Activated naive CD8-positive, alpha-beta T cell treated with anti-CD3 and anti-CD28 coated beads, Interleukin-2, amount 10 ng/mL, durations not matched to agents 7 days and 5 days (primary cell): ENCODE measurements at places on chromosomes 11 and 22. TPM values are rescaled to one million over a fixed set of nuclear protein-coding genes. Genes with fewer than 3 reads are reported as not detected.

DNA sequence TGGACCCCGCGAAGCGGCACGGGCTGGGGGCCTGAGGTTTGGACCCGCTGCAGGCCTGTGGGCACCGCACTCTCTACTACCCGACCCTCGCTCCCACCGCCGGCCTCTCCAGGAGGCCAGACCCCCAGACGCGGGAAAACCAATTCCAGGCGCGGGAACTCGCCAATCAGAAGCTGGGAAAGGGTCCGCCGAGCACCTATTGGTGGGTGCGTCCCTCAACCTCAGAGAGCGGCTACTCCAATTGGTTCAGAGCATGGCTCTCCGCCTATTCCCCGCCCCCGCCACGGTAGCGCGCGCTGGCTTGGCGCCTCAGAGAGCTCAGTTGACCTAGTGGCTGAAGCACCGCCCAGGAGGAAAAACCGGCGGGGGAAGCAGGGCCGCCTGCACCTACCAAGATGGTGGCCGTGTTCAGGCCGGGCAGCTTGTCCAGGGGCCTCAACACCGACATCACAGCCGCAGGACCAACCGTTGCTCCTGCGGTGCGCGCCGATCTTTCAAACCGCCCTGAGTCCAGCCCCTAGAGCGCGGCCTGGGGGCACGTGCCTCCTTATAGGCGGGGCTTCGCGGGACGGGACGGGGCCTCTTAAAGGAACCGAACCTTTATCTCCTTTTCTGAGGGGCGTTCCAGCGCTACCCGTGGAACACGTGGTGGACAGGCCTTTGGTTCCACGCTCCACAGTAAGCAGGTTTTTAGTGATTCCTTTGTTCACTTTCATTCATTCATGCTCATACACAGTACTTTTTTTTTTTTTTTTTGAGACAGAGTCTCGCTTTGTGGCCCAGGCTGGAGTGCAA lies at the start of gene CENPM:
Gene CENPM, minus strand, starts transcription at position 524 of the 795 bp plus-strand sequence. Its CDS starts 76 bp downstream, at position 448.
- H3K27ac ChIP-seq, result peak within 1 kb of the TSS; percentile 91
- peak; percentile 94 for DNase-seq
- H3K36me3 ChIP-seq, result peaks cover 13% of the 10 kb centered on the region
- H3K4me1 ChIP-seq, result peaks cover 31% of the 10 kb centered on the region

DNA sequence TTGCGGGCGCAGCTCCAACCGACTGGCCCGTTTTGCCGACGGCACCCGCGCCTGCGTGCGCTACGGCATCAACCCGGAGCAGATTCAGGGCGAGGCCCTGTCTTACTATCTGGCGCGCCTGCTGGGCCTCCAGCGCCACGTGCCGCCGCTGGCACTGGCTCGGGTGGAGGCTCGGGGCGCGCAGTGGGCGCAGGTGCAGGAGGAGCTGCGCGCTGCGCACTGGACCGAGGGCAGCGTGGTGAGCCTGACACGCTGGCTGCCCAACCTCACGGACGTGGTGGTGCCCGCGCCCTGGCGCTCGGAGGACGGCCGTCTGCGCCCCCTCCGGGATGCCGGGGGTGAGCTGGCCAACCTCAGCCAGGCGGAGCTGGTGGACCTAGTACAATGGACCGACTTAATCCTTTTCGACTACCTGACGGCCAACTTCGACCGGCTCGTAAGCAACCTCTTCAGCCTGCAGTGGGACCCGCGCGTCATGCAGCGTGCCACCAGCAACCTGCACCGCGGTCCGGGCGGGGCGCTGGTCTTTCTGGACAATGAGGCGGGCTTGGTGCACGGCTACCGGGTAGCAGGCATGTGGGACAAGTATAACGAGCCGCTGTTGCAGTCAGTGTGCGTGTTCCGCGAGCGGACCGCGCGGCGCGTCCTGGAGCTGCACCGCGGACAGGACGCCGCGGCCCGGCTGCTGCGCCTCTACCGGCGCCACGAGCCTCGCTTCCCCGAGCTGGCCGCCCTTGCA lies 1.0 kb downstream of the FJX1 start:
- H3K4me1 ChIP-seq, result peaks cover 4% of the 10 kb centered on the region
- no peaks in the 10 kb centered on the region for H3K36me3 ChIP-seq
- no peak overlapping the region for H3K27ac ChIP-seq
- peak; percentile 41 for DNase-seq

DNA sequence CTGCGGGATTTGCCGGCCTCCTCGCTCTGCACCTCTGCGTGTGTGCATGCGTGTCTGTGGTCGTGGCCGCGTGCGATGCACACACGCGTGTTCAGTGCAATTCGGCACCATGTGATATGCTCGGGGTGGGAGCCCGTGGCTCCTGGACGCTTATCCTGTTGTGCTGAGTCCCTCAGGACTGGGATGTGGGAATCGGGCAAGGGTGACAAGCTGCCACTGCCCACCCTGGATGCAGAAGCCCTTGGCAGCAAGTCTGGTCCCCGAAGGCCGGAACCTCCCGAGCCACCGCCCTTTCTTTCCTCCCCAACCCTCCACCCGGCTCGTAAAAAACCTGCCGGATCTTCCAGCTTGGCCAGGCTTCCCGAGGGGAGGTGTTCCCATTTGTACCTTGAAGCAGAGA lies 128.2 kb downstream of the PHF21B start:
- no peaks in the 10 kb centered on the region for H3K4me1 ChIP-seq
- no peaks in the 10 kb centered on the region for H3K27me3 ChIP-seq
- H3K27ac ChIP-seq, result no peak overlapping the region
- H3K4me3 ChIP-seq, result no peak overlapping the region
- peak; percentile 3 for DNase-seq
- H3K36me3 ChIP-seq, result no peaks in the 10 kb centered on the region

DNA sequence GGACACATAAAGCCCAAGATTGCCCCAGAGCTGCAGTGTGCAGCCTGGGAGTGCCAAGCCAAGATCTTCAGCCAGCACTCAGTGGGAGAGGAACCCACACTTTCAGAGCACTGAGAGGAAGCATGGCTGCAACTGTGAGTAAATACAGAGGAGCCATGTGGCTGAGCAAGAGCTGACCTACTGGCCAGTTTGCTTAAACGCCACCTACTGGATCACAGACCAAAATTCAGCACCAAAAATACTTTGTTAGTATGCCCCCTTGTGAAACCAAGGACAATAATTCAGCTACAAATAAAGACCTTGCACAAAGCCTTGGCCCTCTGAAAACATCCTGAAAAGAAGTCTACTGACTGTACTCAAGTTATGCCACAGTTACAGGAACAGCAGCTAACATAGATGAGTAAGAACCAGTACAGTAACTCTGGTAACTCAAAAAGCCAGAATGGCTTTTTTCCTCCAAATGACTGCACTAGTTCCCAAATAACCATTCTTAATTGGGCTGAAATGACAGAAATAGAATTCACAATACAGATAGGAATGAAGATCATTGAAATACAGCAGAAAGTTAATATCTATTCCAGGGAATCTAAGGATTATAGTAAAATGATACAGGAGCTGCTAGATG lies 10.1 kb upstream of the OR4A15 start:
- H3K4me3 ChIP-seq, result no peak overlapping the region
- H3K4me1 ChIP-seq, result no peaks in the 10 kb centered on the region
- DNase-seq, result no peak

Gene OR52E8
- not detected for total RNA-seq

GRCh38 chr11:103730131-103730940 lies 306.1 kb upstream of the DDI1 start:
- no peaks in the 10 kb centered on the region for H3K36me3 ChIP-seq
- DNase-seq, result no peak
- H3K4me1 ChIP-seq, result no peaks in the 10 kb centered on the region
- no peak overlapping the region for H3K4me3 ChIP-seq

- no peak overlapping the region for H3K4me3 ChIP-seq
- DNase-seq, result no peak
- H3K36me3 ChIP-seq, result no peaks in the 10 kb centered on the region
- no peaks in the 10 kb centered on the region for H3K27me3 ChIP-seq
- no peaks in the 10 kb centered on the region for H3K4me1 ChIP-seq
Measured at GRCh38 chr22:48442663-48443062, 1385.0 kb downstream of the BRD1 start.

DNA sequence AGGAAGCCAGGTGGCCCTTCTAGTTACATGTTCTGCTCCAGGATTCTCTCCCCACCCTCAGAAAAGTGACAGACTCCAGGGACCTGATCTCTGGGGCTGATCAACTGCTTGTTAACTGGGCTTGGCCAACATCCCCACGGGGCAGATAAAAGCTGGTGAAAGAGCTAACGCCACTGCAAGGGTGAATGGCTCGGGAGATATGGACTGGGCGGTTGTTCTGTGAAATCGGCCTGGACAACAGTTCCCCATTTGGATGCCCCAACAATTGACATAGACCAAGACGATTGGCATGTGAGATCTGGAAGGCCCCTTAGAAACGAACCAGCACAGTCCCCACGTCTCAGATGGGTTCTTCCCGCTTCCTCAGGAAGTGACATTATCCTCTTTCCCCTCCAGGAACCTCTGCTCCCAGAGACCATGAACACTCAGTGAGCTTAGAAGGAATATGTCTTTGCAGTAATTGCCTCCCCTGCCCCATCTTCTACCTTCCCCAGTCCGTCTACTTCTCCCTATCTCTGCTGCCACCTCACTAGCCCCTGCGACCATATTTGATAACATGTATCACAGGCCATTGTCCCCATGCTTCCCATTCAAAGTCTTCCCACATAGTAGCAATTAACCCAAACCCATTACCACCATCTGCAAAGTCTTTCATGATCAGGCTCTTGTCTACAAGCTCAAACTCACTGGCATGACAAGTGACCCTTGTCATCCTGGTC lies 5.6 kb upstream of the PRG2 start:
- H3K4me3 ChIP-seq, result no peak overlapping the region
- no peaks in the 10 kb centered on the region for H3K36me3 ChIP-seq
- no peaks in the 10 kb centered on the region for H3K4me1 ChIP-seq
- DNase-seq, result no peak
- H3K27ac ChIP-seq, result no peak overlapping the region
- no peaks in the 10 kb centered on the region for H3K27me3 ChIP-seq

Gene ACO2
- 76.2 TPM for total RNA-seq

GRCh38 chr11:69881467-69882269 lies 62.5 kb upstream of the FGF3 start:
- H3K27ac ChIP-seq, result no peak overlapping the region
- no peak overlapping the region for H3K4me3 ChIP-seq
- H3K27me3 ChIP-seq, result no peaks in the 10 kb centered on the region
- DNase-seq, result no peak
- no peaks in the 10 kb centered on the region for H3K4me1 ChIP-seq

Gene ARHGAP20
- 0.14 TPM for total RNA-seq

Gene GLYATL1
- total RNA-seq, result not detected

Gene AIP
- 166 TPM for total RNA-seq

- H3K4me3 ChIP-seq, result no peak overlapping the region
- H3K27ac ChIP-seq, result no peak overlapping the region
- DNase-seq, result no peak
- H3K27me3 ChIP-seq, result no peaks in the 10 kb centered on the region
Measured at GRCh38 chr11:91141655-91142054, 918.8 kb upstream of the CHORDC1 start.

Gene SAA1
- not detected for total RNA-seq

GRCh38 chr22:25021976-25022711 lies 69.6 kb downstream of the KIAA1671 start:
- peaks cover 25% of the 10 kb centered on the region for H3K27me3 ChIP-seq
- no peak for DNase-seq
- no peak overlapping the region for H3K4me3 ChIP-seq
